ENCODE measurements at places on chromosomes 7 and 10.

- DNase-seq = no peak
Observed at GRCh38 chr7:140281255-140281654, 104.5 kb upstream of the KDM7A start.

DNA sequence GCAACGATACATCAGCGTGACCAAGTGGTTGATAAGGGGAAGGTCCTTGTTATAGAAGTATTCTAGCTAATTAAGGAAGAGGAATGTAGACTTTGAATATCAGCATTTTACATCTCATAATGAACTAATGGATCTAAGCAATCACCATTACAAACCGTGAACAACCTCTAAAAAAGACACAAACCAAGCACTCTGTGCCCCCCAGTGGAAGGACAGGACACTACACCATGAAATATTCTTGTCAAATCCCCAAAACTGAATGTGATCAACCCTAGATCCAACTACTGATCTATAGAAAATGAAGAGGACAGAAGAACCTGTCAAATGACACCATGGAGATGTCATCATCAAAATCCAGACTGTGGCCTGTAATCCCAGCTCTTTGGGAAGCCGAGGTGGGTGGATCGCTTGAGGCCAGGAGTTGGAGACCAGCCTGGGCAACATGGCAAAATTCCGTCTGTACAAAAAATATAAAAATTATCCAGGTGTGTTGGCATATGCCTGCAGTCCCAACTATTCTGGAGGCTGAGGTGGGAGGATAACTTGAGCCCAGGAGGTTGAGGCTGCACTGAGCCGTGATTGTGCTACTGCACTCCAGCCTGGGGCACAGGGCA lies 111.3 kb upstream of the CARD11 start:
- DNase-seq = peak; percentile 65

- no peak for DNase-seq
Observed at GRCh38 chr10:60238759-60239100, 150.9 kb downstream of the ANK3 start.

- DNase-seq = no peak
Observed at GRCh38 chr7:949021-949934, 5.2 kb downstream of the ADAP1 start.

DNA sequence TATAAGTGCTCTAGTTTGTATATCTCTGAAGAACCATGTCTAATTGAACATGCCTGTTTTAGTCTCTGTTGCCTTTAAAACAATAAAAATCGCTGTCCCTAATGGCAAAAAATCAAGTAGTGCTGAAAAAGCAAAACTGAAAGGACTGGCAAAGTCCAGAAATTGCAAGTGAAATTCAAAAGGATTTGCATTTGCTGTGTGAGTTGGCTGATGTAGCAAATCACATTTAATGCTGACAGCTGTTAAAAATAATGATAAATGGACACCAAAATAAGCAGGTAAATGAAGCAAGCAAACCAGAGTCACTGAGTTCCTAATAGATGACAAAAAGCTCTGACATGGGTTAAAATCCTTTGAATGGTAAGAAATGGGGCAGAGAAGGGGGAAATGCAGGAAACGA lies 874.1 kb downstream of the GRM8 start:
- DNase-seq = no peak

DNA sequence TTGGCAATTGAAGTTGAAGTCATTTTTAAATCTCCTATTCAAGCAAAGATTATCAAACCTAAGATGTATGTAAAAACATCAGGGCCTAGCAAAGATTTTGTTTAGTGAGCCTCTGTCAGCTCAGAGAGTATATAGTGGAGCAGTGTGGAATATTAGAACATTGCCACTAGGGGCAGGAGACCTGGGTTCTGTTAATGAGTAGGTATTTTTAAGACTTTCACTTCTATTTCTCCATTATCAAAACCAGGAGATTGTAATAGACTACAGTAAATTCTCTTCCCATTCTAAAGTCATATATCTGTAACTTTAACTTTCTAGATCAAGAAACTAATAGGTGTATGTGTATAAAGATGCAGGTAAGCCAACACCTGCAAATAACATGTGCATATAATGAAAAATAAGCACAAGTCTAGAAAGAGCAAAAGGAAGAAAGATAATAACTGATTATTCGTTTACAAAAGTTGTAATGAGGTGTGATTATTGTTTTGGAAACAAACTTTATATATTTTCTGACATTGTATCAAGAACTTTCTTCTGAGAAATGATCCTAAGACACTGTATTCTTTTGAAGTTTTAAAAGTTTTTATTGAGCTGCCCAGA lies 64.4 kb downstream of the KCND2 start:
- peak; percentile 8 for DNase-seq

All from activated CD4-positive, alpha-beta T cell treated with anti-CD3 and anti-CD28 coated beads, Interleukin-2, amount 50 U/mL, for 16 hours (primary cell).